GM23248 (cell line): ENCODE measurements at places on chromosomes 11 and 22. TPM values are rescaled to one million over a fixed set of nuclear protein-coding genes. Genes with fewer than 3 reads are reported as not detected.

DNA sequence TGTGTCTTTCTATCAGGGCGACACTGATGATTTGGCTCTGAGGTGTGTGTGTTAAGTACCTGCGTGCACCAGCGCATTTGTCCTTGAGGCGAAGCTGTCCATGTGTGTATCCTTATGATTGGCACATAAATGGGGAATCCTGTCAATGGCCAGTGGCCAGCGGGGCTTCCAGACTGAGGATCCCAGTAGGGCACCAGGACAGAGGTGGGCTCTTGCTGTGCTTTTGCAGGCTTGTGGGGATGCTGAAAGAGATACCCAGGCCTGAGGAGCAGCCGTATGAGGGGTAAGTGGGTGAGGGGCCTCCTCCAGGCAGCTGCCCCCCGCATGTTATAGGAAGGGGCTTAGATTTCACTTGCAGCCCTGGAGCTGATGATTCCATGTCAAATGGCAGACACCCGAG is 156.8 kb downstream of the ST3GAL4 start:
- no peak for DNase-seq

DNA sequence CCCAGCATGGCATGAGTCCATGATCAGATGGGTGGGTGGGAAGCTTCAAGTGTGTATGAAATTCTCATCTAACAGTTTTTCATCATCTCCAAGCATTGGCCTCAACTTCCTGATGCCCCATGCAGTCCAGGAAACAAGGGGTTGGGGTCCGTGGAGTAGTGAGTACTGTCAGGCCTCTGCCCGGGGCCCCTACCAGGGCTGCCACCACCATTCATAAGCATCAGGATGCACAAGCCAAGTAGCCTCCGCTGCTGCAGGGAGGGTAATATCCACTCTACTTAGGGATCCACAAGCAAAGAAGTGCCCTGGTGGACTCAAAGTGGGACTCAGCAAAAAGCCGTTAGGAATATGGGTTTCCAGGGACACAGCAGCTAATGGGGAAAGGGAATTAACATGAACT is 49.3 kb downstream of the KCNC1 start:
- no peak for DNase-seq

SPTBN2 gene
- 0.13 and 0.22 TPM in 2 replicates for total RNA-seq

GRCh38 chr11:91265946-91266345 is 958.7 kb upstream of the FAT3 start:
- no peak for DNase-seq

DNA sequence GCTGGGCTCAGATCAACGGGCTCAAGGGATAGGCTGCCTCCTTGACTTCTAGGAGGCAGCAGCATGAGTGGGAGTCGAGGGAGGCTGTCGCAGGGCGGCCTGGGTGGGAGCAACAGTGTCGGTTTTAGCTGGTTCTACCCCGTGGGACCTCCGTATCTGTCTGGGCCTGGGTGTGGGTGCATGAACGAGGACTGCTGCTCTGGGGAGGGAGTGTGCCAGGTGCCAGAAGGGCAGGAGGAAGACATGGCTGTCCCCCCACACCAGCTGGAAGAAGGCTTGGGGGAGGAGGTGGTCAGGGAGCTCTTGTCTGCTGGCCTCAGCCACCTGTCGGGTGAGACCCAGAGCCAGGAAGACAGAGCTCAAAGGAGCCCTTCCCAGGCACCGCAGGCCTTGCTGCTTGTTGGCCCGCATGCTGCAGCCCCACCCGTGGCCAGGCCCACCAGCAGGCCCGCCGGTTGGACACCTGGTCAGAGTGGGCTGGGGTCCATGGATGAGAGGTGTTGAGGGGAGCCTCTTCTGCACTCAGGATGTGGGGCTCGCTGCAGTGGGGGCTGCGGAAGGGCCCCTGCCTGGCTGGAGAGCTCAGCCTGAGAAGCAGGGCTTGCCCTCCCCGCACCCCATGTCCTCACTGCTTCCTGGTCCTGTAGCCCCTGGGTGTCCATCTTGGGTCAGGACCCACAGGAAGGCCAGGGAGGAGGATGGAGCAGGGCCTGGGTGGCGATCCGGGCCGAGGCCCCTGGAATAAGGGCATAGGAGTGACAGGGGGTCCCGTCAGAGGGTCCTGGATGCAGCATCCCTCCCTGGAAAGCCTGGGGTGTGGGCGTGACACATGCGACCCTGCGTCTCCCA is 3.4 kb downstream of the CEND1 start:
- DNase-seq: no peak

GRCh38 chr11:11464555-11464954 is 111.5 kb upstream of the CSNK2A3 start:
- DNase-seq: peak; percentile 46

DNA sequence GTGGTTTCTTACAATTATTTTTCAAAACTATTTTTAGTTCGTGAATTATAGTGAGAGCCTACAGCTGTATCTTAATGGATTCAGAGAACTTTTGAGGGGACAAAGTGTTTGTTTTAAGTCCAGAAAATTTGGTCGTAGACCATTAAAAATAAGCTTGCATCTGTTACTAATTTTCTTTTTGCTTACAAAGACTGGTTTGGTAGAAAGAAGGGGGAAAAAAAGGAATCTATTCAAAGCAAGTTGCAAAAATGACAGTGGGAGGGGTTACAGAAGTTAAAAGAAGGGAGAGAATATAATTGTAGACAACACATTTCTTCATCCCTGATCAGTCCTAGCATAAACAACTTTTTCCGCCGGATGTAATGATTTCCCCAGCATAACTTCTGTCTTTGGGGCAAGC is 72.1 kb downstream of the AMOTL1 start:
- no peak for DNase-seq

DNA sequence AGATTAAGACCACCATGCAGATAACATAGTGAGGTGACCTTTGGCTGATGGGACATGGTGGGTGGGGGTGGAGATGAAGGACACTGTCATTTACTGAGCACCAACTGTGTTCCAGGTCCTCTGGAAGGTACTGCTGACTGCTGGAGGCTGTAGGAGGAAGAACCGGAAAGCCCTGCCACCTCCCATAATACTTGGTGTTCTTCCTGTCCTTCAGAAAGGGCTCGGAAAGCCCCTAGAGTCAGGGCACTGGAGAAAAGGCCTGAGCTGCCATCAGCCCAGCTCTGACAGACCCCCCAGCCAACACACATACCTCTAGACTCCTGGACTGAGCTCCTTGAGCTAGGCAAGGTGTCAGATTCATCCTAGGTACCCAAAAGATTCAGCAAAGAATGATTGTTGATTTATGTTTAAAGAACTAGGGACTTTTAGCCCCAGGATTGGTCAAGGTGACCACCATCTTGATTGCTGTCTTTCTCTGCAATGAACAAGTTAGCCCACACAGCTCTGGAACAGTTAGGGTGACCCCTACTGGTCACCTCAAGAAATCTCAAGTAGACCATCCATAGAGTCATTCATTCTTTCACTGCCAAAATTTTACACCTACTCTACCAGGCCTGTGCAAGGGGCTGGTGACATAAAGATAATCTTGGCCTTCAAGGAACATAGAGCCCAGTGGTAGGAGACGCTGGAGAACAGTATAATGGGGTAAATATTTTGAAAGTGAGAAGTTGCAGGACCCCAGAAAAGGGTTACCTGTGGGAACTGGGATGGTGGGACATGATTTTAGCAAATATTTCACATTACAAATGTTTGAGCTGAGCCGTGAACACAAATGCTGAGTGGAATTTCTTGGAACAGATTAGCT is 39.4 kb downstream of the IRAG1 start:
- DNase-seq: peak; percentile 74

GRCh38 chr11:6855971-6856541 is 6.8 kb upstream of the OR10A2 start:
- peak; percentile 86 for DNase-seq

DNA sequence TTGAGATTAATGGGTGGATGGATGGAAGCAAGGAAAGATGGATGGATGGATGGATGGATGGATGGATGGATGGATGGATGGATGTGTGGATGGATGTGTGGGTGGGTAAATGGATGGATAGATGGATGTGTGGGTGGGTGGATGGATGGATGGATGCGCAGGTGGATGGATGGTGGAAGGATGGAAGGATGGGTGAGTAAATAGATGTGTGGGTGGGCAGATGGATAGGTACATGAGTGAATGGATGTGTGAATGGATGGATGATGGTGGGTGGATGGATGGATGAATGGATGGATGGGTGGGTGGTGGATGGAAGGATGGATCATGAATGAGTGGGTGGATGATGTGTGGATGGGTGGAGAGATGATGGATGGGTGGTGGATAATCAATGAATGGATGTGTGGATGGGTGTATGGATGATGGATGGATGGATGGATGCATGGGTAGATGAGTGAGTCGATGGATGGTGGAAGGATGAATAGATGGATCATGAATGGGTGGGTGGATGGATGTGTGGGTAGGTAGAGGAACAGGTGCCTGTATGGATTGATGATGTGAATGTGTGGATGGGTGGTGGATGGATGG is 375.2 kb downstream of the BRD1 start:
- no peak for DNase-seq

DNA sequence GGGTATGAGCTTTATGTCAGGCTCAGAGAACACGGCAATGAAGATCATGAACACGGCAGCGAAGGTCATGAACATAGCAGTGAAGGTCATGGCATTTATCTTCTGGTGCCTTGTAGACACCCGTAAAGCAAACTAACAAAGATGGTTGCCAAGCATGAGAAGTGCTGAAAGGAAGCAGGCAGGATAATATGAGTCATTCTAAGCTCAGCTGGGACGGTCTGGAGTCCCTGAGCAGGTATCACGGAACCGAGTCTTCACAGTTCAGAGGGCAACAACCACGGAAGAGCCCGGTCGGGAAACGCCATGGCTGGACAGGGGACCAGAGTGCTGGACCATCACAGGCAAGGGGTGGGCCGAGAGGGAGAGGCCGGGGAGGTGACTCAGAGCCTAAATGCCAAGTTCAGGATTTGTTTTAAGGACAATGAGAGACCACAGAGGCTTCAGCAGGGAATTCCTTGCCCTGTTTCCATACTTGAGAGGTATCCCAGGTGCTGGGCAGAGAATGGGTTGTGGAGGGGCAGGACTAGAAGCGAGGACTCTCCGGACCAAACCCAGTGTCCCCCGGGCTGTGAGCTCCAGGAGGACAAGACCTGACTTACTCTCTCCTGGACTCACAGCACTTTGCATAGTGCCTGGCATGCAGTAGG is 13.1 kb upstream of the MS4A10 start:
- DNase-seq: peak; percentile 25

UPK3A gene
- total RNA-seq: not detected in 2 replicates

DNA sequence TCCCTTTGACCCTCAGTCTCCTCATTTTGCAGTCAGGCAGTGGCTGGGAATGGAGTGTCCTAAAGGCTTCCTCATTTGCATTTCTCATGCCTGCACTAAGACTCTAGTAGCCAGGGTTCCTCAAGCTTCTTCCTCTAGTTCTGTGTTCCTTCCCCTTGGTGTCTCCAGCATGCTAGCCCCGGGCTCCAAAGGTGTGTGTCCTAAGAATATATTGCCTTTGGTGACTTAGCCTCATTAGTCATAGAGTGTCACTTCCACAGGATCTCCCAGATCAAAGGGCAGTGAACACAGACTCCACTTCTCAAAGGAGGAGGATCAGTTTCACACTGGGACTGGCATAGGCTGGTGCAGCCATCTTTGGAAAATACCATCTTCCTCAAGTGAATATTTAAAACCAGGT is 21.4 kb upstream of the ACER3 start:
- no peak for DNase-seq

GRCh38 chr22:39683639-39684038 is 113.1 kb downstream of the CACNA1I start:
- no peak for DNase-seq

GRCh38 chr11:123046473-123047259 is 15.3 kb downstream of the HSPA8 start:
- no peak for DNase-seq

P2RY2 gene
- not detected in 2 replicates for total RNA-seq

TRIM51 gene
- total RNA-seq: not detected in 2 replicates

MAPK12 gene
- 22.8 and 28.7 TPM in 2 replicates for total RNA-seq

GRCh38 chr22:32839831-32840584 is 38.5 kb downstream of the TIMP3 start:
- DNase-seq: peak; percentile 65

- DNase-seq: no peak
Measured at GRCh38 chr11:78209478-78209877, 20.8 kb downstream of the USP35 start.

KRTAP5-8 gene
- not detected in 2 replicates for total RNA-seq

MDK gene
- total RNA-seq: 2.7 and 10.7 TPM in 2 replicates

SEPTIN3 gene
- total RNA-seq: not detected in 2 replicates

- no peak for DNase-seq
Measured at GRCh38 chr22:47207846-47208554, 445.6 kb downstream of the TBC1D22A start.

GRCh38 chr11:128026596-128026995 is 560.8 kb downstream of the ETS1 start:
- DNase-seq: peak; percentile 99

CNTN5 gene
- not detected in 2 replicates for total RNA-seq

GRCh38 chr22:39241794-39242594 is 2.8 kb downstream of the PDGFB start:
- DNase-seq: peak; percentile 21

DNA sequence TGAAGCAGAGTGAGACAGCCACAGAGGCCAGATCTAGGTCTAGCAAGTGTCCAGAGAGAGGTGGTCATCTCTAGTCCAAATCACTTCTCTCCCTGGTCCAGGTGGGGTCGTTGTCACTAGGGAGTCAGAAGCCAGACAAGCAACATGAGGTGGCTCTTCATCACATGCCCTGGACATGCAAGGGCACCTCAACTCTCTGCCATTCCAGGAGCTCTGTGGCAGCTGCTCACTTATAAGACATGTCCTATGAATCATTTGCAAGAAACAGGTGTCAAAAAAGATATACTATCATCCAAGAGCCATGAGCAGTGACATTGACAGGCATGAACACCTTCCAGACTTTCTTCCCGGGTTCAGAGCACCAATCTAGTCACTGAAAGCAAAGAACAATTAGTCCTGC is 130.8 kb downstream of the GALNT18 start:
- DNase-seq: no peak

SLC29A2 gene
- not detected in 2 replicates for total RNA-seq

- DNase-seq: peak; percentile 88
Measured at GRCh38 chr22:41998361-41999261, at the start of gene WBP2NL. Gene WBP2NL, plus strand, starts transcription at chr22:41998788. Its CDS starts 31 bp downstream, at chr22:41998819.

DNA sequence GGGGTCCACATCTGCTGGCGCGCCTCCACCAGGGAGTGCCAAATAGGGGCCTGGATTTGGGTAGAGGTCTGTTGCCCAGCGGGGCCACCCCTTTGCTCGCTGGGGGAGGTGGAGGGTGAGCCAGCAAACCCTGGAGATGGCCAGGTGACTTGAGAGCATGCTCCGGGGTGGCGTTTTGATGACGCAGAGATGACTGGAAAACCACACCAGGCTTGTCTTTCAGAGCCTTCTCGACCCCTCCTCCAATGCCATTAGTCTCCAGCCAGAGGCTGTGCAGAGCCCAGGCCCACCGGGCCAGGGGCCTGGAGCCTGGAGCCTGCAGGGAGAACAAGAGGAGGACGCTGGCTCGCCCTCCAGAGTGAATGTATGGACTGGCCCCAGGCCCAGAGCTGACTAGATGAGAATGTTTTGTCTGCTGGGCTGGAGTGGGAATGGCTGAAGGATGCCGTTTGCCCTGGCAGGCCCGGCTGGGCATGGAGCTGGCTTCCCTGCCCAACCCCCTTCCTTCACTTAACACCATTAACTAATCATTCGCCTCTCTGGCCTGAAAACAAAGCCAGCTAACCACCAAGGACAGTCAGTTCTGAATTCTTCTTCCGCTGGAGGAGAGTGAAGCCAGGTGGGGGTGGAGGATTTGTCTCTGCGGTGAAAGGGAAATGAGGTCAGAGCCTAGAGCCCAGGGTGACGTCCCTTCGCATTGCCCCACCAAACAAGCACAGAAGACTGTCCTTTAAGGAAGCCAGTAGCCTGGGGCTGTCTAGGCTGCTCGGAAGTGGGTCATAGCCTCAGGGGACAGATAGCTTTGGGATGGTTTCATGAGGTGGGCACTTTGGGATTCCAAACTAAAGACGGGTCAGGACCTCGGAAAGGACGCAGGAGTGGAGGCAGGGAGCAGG is 1.6 kb upstream of the MCAM start:
- DNase-seq: peak; percentile 84

- peak; percentile 46 for DNase-seq
Measured at GRCh38 chr11:114447892-114448291, 8.6 kb downstream of the REXO2 start.
